ENCODE measurements at places on chromosomes 1 and 21.

GRCh38 chr21:41366522-41367151 is 4.8 kb downstream of the MX2 start:
- DNase-seq: no peak

DNA sequence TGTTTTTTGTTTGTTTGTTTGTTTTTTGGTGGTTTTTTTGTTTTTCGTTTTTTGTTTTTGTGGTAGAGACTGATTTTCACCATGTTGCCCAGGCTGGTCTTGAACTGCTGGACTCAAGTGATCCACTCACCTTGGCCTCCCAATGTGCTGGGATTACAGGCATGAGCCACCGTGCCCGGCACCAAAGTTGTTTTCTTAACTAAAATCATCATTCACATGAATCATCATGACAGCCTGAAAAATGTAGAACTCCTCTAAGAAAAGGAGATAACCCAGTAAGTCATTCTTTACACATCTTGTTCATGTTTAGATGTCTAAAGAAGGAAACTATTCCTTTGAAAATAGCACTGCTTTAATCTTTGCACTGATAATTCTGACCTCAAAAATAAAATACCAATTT is 37.5 kb downstream of the DISP1 start:
- DNase-seq: no peak

DNA sequence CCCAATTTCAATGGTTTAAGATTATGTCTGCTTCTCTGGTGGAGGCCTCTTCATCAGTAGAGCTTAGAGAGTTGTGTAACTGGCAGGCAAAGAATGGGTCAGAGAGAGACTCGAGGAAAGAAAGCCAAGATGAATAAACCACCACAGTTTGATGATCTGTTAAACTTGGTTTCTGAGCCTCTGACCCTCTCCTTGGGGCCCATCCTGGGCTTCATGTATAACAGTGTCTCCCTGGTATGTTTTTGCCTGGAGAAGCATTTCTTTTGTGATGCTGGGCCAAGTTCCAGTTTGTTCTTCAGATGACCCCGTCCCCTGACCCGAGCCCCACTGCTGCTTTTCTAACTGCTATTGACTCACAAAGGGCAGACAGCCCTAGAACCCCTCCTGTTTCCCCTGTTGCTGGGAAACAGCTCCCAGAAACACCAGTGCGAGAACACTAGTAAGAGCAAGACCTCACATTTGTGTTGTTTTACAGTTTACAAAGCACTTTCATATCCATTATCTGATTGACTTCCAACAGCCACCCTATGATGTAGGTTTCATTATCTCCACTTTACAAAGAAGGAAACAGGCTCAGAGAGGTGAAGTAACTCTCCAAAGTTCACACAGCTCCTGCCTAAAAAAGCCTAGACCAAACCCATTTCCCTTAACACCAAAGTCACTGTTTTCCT is 9.0 kb downstream of the CD2 start:
- no peak for DNase-seq

GRCh38 chr1:84972377-84972987 is 24.4 kb downstream of the MCOLN2 start:
- no peak for DNase-seq

DNA sequence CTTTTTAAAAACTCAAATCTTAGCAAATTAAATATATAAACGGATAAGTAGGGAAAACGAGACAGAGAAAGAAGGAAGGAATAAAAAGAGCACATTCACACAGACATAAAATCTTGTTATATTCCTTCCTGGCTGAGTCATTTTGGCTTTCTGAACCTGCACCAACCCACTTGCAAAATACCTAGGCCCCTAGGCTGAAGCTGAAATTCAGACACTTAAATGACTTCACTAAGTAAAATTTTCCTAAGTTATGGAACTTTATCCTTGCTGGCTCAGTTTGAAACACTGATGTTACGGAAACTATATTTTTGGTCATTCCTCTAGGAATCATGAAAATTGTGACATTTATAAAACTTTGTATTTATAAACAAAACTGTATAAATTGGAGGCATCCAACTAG is 462.8 kb upstream of the NFIA start:
- DNase-seq: no peak

GRCh38 chr21:37862536-37862935 is 53.7 kb downstream of the KCNJ6 start:
- DNase-seq: no peak

- DNase-seq: no peak
Measured at GRCh38 chr1:70891051-70891843, 156.4 kb downstream of the PTGER3 start.

- no peak for DNase-seq
Measured at GRCh38 chr21:16312321-16312720, 582.5 kb downstream of the USP25 start.

GRCh38 chr1:212670882-212671281 is 28.8 kb downstream of the BATF3 start:
- no peak for DNase-seq

DNA sequence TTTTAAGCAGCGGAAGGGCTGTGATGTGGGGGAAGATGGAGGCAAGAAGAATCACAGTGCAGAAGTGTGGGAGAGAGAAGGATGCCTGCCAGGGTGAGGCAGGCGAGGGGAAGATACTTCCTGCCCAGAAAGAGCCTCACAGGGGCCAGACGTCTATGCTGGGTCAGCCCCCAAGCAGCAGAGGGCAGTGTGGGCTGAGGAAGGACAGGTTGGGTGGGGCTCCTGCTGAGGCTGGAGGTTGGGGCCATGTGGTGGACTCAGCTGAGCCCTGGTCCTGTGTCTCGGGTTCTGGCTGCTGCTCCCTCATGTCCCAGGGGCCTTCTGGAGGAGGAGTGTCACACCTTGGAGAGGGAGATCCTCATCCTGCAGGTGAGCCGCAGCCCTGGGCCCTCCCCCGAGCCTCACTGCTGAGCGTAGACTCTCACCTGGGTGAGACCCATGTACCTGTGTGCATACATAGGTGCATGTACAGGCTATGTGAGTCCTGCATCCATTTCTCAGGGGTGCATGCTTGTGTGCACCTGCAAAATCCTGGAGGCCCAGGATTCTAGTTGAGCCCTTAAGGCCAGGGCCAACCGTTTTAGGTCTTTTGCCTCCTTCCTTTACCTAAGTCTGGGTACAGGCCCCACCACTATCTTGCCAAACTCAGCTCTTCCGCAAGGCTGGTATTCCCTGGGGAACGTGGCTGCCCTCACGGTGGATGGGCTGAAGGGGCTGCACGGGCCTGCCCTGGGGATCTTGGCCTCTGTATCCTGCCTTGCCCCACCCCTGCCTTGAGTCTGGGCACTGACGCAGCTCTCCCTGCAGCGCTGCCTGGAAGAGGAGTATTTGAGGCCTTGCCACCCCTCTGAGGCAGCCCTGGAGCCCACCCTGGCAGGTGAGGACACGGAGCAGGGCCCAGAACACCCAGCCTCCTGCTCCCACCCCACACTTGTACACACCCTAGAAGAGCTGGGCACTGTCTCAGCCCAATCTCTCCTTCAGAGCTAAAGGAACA is 3.7 kb downstream of the CCDC24 start:
- DNase-seq: no peak

GRCh38 chr1:173064011-173064410 is 13.3 kb upstream of the TNFSF18 start:
- DNase-seq: no peak

DNA sequence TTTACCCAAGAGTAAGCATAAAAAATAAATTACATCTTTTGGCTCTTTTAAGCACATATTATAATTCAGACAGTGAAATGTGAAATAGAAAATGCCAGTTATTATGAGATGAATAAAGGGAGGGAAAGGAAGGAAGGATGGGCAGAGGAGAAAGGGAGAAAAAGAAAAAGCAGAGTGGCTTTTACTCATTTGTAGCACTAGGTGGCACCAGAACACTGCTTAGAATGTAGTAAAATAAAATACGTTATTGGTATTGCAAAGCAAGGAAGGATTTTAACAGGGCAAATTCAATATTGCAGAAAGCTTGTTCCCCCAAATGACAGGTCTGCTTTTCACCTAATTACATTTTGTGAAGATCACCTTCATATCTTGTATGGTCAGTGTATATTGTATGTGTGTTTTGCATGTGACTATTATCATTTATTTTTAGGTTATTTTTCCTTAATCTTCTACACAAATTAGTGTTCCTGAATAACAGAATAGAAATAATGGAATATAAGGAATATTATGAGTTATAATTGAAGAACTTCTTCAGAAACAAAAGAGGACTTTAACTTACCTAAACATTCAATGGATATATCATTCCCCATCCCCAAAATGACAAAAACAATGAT is 9.1 kb upstream of the PCNX2 start:
- DNase-seq: no peak

GRCh38 chr1:60279798-60280197 is 206.2 kb upstream of the C1orf87 start:
- DNase-seq: no peak

DNA sequence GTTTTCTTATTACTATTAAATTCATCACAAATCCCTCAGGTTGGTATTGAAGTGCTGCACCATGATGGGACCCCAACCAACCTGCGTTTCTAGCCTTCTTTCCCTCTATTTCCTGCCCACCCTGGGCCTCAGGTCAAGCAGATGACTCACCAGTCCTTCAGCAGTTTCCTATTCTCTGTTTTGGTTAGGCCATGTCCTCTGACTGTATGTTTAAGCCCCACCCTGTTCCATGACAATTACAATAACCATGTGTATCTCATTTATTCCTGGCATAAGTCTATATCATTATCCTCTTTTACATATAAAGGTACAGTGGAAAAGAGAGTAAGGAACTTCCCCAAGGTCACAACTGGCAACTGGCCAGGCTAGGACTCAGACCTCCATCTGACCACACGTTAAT is 5.3 kb upstream of the FAM78B start:
- DNase-seq: no peak

DNA sequence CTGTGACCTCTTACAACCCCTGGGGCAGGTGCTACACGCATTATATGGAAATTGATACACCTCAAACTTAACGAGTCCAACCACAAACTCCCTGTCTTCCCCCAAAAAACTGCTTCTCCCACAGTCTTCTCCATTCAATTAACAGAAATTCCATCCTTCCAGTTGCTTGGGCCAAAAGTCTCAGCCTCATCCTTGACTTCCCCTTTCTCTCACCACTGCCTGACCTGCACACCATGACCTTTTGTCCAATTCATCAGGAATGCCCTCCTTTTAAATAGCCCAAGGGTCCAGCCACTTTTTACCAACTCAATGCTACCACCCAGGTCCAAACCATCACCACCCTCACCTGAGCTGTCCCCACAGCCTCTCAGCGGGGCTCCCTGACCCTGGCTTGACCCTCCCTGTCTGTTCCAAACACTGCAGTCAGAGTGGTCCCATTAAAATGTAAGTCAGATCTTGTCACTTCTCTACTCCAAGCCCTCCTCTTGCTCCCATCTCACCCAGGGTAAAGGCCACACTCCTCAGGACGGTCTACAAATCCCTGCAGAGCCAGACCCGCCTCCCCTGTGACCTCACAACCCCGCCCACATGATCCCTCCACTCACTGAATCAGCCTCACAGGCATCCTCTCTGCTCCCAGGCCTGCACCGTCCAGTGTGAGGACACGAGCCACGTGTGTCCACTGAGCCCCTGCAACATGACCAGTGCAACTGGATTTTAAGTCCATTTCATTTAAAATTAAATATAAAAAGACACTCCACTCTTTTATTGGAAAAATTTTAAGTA is 18.5 kb downstream of the KCNN3 start:
- DNase-seq: no peak

GRCh38 chr1:163049296-163049695 is 19.9 kb upstream of the RGS4 start:
- no peak for DNase-seq

DNA sequence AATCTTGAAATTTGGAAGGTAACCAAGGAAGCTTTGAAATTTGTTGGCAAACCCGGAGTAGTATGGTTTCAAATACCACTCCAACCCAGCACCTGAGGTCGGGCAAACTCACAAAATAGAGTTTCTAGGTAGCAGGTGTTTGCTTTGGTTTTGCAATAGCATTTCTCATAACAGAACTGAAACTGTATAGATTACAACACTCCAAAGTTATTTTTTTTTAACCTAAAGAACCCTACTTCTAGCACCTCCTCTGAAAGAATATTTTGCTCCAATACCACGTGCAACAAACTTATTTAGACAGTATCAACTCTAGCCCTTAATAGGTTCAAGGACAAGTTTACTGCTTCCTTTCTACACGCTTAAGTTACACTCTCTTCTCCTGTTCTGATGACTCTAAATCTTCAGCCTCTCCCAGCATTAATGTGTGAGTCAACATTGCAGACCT is 178.5 kb upstream of the FMN2 start:
- DNase-seq: no peak

DNA sequence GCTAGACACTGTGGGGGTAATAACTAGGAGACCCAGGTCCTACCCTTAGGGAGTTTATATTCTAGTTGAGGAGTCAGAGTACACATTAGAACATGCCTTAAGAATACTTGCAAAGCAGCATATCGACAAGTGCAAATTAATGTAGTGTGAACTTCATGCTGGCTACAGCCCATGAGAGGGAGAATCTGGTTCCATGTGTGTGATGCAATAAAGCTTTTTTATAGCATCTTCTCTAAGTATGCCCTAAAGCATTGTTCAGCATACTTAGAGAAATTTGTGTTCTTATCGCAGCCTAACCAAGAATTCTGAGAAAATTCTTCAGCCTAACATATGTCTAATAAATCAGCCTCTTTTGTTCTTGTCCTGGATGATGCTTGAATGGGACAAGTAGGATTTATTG is 95.5 kb downstream of the SDCCAG8 start:
- no peak for DNase-seq

- DNase-seq: no peak
Measured at GRCh38 chr1:18233176-18233864, 125.7 kb downstream of the IGSF21 start.

DNA sequence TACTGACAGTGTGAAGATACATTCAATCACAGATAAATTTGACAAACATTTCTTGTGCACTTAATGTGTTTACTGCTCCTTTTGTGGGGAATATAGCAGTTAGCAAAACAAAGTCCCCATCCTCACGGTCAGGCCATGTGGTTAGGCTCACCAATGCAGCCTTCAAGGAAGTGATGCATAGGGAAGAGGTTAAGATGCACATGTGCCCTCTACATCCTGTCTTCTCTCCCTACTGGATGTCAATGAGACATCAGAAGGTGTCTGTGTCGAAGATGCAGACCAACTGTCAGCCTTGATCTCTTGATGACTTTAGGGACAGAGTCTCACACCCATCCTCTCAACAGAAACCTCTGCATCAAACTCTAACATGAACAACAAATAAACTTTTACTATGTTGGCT is 78.7 kb downstream of the FH start:
- DNase-seq: no peak

DNA sequence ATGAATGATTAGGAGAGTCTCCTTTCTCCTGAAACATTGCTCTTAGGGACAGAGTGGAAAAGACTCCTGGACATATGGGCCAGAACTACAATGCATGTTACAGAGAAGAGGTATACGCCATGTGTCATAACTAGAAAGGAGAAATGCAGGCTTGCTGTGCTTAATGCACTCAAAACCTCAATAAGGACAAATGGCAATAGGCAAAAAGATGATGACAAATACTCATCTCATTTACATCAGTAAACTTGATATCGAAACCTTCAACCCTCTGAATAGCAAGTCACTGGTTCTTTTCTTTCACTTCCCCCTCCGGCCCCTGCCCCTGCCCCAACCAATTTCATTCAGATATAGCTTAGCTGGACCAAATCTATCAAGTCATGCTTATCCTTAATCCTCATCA is 1.9 kb upstream of the GPR88 start:
- DNase-seq: no peak

GRCh38 chr1:168079761-168080160 is 57.0 kb downstream of the GPR161 start:
- no peak for DNase-seq

- DNase-seq: no peak
Measured at GRCh38 chr21:21159253-21159899, 161.2 kb downstream of the NCAM2 start.

- no peak for DNase-seq
Measured at GRCh38 chr1:190679983-190680382, 202.3 kb upstream of the BRINP3 start.

All from anterior cingulate cortex (tissue), 58 donors.